HT-29 (cell line): ENCODE measurements at places on chromosomes 2 and 18. TPM values are rescaled to one million over a fixed set of nuclear protein-coding genes. Genes with fewer than 3 reads are reported as not detected.

DNA sequence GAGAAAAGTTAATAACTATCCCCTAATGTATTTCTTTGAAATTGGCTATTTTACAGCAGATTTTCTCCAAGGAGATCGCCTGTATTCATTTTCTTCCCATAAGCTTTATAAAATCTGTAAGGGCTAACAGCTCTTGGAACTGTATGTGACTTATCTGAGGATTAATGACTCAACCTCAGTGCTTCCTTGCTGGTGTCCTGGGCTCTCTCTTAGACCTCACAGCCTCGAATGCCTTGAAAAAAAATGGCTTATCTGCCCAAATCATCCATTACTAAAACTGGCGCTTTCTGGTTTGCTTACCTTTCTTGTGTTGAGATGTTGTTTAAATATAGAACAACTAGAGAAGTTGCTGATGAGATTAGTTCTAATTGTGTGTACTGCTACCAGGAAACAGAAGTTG lies 713.6 kb downstream of the SLC4A3 start:
- no peak for DNase-seq

DNA sequence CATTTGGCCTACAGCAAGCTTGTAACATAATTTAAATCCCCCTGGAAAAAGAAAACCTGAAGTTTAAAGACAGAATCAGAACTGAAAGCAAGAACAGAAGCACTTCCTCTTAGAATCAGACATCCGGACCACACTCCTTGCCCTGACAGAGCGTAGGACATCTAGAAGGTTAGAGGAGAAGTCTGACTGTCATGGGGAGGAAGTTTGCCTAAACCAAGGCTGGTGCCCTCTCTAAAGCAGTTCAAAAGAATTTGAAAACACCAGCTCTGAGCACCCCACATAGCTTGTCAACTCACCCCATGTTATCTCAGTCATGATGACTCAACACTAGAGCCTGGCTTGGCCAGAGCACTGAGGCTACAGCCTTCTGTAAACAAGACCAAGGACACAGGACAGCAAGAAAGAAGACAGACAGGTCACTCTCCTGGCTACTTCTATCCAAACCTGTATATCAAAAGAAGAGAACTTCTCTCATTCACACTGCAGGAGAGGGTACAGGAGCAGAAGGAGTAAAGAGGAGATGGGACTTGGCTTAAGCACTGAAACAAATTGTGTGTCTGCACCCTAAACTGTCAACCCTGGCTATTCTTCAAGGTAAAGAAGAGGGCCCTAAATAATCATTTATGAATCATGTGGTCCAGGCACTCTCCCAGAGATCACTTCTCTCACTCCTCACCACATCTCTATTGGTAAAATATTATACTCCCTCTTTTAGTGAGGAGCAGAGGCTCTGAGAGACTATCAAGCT lies 198.6 kb downstream of the MEMO1 start:
- peak; percentile 28 for DNase-seq

GRCh38 chr2:237389831-237390230 lies 24.1 kb downstream of the COL6A3 start:
- no peak for DNase-seq

DNA sequence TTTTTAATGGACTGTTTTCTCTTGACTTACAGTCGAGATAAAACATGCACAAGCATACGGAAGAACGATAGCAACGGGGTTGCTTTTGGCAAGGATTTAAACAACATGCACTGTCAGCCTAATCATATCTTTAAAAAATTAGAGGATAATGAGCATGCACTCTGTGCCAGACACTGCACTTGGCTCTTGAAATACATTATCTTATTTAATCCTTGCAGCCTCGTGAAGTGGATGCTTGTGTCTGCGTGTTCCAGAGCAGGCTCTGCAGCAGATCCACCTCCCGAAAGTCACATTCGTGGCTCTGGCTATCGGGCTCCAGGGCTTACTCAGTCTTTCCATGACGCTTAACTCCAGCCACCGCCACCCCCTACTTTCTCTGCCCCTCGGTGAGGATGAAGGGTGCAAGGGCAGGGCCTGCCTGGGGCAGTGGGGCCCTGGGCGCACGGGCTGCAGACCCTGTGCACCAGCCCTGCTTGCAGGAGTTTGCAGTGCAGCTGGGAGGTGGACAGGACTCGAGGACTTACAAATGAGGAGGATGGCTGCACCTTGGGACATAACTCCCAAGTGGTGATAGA lies 61.7 kb downstream of the ACKR3 start:
- no peak for DNase-seq

The PRKCE gene
- 17.7 and 21.2 TPM in 2 replicates for total RNA-seq

The LONRF2 gene
- 0.29 and 0.79 TPM in 2 replicates for total RNA-seq

The CRYGB gene
- total RNA-seq: not detected in 2 replicates

The DTNB gene
- 2.9 and 3.6 TPM in 2 replicates for total RNA-seq

The CNGA3 gene
- total RNA-seq: not detected in 2 replicates

The SERPINB4 gene
- total RNA-seq: not detected in 2 replicates

The KLF11 gene
- 8.5 and 13.8 TPM in 2 replicates for total RNA-seq

The FAM237A gene
- not detected in 2 replicates for total RNA-seq
